ENCODE measurements at places on chromosomes 4 and X.

DNA sequence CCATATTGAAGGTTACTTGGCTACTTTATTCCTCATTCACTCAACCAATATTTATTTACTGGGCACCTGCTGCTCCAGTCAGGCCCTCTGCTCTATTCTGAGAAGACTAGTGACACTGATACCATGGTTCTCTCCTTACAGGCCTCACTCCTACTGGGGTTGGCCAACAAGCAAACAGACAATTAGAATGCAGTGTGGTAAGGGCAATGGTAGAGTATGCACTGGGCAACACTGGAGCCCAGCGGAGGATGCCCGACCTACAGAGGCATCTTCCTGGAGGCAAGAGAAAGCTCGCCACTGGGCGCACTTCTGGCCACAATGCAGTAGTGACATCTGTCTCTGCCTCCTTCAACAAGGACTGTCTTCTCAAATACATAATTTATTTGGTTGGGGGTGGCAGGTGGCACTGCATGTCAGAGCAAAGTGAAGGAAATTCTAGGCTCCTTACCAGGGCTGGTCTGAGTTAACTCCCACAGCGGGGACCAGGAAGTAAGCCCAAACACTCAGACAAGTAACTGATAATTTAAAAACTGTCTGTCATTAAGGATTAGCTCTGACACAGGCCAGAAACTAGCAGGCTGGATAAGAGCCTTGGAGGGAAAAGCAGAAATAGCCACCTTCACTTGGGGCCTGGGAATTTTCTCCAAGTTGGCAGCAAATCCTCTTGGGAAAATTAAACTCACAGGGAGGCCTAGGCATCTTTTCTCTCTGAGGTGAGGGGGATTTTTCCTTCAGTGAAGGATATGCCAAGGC is 150.7 kb upstream of the EOLA2 start:
- no peak for DNase-seq

- DNase-seq = peak; percentile 16
Observed at GRCh38 chrX:10326578-10326977, 169.8 kb downstream of the CLCN4 start.

DNA sequence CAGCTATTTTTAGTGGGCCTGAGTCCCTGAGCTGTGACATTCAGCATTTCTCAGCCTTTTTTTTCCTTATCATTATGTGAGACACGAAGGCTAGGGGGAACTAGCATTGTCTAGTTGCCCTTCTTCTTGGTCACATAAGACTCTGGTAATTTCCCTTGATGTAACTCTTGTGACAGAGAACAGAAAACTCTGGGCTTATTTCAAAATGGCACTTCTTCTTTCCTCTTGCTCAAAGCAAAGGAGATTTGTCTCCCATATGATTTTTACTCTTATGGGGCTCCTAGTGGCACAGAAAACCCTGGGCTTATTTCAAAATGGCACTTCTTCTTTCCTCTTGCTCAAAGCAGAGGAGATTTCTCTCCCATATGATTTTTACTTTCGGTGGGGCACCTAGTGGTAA is 14.7 kb downstream of the ATXN3L start:
- DNase-seq = no peak

- no peak for DNase-seq
Observed at GRCh38 chr4:55424791-55425190, 29.0 kb downstream of the TMEM165 start.

DNA sequence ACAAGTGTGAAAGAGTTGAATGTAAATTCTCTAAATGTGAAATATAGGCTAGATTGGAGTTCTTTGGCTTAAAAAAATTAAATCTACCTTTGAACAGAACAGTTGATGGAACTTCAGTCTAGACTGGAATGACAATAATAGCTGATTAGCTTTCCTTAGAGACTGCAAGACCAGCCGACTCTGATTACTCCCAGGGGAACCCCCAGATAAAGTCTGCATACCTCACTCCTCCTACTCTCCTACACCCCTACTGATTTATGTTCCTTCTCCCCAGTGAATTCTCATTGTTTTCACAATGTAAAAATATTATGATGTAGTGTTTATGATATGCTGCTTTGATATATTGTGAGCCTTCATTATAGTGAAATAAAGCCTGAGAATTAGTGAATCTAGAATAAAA is 241.3 kb downstream of the CFAP299 start:
- no peak for DNase-seq

DNA sequence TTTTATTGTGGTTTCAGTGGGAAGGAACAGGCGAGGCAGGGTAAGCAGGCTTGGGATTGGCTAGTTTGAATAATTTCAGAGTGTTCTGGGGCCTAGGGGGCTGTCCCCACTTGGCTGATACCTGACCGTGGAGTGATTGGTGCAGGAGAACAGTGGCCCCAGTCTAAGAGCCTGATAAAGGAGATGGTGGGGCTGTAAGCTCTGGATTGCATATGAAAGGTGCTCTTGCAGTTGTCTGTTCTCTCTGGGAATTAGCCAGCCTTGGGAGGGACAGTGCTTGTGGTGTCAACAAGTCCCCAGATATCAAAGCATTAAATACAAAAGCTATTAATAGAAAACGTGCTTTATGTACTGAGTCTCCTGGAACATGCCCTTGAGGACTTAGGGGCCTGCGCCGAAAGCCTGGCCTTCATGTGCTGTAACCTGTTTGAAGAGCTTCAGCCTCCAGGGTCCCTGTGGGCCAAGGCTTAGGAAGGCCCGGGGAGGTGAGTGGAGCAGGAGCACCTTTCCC is 30.4 kb upstream of the CLTRN start:
- no peak for DNase-seq

GRCh38 chrX:39309018-39309635 is 507.9 kb downstream of the MID1IP1 start:
- no peak for DNase-seq

- DNase-seq = no peak
Observed at GRCh38 chrX:2698604-2699003, 7.5 kb downstream of the CD99 start.

- peak; percentile 77 for DNase-seq
Observed at GRCh38 chr4:1072830-1073446, 40.4 kb downstream of the RNF212 start.

DNA sequence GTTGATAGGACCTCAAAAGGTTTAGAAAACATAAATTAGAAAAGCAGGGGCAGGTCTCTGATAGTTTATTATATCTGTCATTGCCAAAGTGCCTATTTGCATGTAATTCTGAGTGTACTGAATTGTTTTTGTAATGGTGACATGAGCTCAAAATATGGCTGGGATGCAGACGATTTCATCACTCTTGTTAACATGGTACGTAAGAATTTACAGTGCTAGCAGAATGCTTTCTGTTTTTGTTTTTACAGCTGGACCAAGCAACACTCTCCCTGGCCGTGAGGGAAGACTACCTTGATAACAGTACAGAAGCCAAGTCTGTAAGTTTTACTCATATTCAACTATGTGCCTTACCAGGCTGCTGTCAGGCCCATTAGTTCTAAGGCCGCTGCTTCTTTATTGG is 58.1 kb downstream of the PHEX start:
- no peak for DNase-seq

DNA sequence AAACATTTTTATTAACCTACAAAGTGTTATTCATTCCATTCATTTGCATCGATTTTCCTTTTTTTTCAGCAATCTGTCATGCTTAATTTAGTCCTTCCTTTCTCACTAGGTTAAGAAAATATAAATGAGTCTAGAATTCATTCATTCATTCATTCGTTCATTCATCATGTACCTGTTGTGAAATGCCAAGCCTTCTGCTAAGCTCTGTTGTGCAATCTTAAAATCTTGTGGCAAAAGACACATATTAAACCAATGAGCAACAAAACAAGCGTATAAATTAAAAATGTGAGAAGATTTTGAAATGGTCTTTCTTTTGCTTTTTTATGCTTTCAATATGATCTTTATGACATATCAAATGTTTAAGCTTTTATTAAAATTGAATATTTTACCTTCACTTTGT is 88.6 kb upstream of the MAD2L1 start:
- no peak for DNase-seq

DNA sequence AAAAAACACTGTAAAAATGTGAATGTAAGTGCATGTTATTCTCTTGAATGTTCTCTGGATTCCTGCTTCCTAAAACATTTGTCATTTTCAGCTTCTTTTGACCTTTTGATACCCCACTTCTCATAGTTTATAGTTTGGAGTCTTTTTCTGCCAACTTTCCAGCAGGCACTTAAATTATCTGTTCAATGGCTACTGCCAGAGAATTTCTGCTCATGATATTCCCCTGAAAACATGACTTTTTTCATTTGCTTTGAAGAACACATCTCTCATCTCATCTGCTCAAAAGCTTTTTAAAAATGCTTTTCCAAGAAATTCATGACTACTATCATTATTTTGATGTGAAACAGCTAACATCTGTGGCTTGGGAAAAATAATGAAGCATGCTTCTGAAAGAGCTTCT is 269.7 kb upstream of the PCDH7 start:
- DNase-seq = no peak

DNA sequence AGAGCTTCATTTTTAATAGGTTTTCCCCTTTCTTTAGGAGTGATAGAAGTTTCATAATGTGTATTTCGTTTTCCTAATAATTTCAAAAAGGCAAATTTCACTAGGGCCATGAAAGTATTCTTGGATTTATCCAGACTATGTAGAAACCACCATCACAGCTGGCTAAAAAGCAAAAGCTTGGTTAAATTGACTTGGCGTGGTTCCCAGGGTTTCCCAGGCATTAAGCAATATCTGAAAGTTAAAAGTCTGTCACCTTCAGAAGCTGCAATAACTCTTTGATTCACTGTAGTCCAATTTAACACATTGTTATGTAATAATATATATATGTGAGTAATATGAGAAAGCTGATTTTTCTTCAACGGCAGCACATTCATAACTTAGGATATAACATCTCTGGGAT is 38.3 kb downstream of the NDNF start:
- no peak for DNase-seq

- DNase-seq = no peak
Observed at GRCh38 chr4:81348778-81349094, 123.0 kb downstream of the RASGEF1B start.

DNA sequence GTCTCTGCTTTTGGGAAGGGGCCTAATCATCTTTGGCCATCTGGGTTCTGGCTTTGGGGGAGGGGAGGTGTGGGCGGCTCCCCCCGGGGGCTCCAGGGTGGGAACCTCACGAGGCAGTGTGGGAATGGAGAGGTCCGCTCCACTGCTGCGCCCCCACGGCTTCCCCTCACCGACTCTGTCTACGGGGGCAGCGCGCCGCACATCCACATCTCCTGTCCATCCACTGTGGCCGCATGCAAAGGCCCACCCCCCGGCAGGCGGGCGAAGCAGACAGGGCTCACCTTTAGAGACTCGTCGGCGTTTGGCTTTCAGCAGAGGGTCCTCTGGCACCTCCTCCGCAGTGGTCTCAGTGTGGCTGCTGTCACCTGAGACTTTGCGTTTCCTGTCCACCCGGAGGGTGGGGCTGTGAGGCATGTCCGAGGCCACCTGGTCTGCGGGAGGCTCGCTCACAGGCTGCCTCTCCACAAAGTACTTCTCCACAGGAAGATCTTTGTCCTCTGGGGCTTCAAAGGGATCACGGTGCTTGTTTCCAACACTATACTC is 33.6 kb downstream of the BCOR start:
- DNase-seq = no peak

GRCh38 chr4:120557372-120557771 is 365.2 kb downstream of the PRDM5 start:
- DNase-seq = no peak

GRCh38 chr4:173231916-173232315 is 63.3 kb downstream of the GALNT7 start:
- DNase-seq = peak; percentile 57

DNA sequence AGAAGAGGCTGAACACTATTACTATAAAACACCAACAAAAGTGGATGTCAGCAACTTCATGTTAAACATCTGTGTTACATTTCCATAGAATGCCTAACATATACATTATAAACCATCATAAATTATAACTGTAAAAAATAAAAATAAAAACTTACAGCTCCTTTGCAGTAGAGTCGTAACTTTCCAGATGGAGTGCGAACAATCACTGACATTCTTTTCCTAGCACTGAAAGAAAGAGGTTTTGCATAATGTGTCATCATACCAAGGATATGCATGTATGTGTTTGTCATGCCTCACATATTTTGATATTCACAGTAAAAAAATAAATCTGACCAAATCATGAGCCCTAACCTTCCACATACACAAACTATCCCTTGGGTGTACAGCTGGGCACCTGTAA is 113.1 kb downstream of the ATP8A1 start:
- DNase-seq = no peak

DNA sequence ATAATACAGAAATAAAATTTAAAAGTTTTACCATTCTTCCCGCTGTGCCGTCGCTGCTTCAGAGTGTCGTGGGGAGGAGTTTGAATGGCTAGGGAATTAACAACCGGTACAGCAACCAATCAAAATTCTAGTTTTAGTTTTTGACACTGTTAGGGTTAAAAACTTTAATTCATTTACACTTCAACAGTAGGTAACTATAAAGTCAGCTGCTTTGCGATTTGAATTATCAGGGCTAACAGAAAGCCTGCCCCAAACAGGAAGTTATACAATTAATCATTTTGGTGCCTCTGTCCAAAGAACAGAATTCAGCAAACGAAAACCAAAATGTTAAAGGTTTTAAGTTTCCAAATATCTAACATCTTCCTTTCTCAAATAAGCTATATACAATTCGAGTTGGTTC is 2.3 kb downstream of the HNRNPD start:
- no peak for DNase-seq

DNA sequence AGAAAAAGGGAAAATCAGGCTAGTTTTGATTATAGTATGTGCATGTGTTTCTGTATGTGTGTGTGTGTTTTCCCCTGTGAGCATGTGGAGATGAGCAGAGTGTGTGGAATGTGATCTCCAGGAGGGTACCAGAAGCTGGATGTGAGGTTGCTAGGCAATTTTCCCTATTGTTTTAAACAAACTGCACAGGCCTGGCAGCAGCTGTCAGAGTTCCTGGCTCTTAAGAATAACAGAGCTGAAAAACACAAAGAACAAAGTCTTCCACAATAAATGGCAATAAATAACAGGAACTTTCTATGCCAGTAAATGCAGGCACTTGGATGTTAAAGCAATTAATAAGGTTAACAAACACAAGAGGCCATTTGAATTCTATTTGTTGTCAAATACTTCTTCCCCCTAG is 344.6 kb upstream of the CTSO start:
- DNase-seq = no peak

GRCh38 chr4:164753873-164754488 is at the start of gene SMIM31:
TSS of gene SMIM31 (plus strand) at chr4:164754131. CDS start at chr4:164770444, 16,313 bp downstream.
- no peak for DNase-seq

GRCh38 chr4:105246712-105247111 is 100.0 kb downstream of the TET2 start:
- no peak for DNase-seq

DNA sequence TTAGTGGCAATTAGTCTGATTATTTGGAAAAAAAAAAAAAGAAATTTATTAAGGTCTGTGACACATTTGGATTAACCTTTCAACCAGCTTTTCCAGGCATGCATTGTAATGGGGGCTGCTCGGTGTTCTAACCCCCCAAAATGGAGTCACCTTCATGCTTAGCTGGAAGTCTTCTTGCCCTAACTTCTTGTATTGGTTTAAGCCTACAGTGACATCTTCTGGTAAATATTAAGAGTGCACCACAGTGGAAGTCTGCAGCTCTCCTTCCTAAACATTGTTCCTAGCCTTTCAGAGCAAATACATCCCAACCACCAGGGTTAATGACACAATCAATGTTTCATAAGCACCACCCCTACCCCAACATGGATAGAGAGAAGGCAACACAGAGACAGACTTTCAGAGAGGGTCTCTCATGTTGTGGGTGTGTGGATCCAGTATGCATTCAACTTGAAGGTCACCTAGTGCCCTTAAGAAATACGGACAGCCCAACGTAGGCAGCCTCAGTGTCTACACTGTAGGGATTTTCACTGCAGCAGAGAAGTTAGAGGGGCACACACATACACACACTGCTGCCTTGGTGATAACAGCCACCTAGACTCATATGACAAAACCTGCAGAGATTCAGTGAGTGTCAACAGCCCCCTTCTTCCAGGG is 142.9 kb upstream of the MBNL3 start:
- DNase-seq = peak; percentile 66
